ENCODE measurements at places on chromosomes 2 and 18. TPM values are rescaled to one million over a fixed set of nuclear protein-coding genes. Genes with fewer than 3 reads are reported as not detected.

The KIAA2012 gene
- not detected for total RNA-seq

- peak overlapping the region; percentile 88 for H3K27ac ChIP-seq
- no peak for DNase-seq
- H3K4me3 ChIP-seq, result no peak overlapping the region
These were observed 3.7 kb downstream of the ZFP36L2 start for GRCh38 chr2:43222475-43223309.

DNA sequence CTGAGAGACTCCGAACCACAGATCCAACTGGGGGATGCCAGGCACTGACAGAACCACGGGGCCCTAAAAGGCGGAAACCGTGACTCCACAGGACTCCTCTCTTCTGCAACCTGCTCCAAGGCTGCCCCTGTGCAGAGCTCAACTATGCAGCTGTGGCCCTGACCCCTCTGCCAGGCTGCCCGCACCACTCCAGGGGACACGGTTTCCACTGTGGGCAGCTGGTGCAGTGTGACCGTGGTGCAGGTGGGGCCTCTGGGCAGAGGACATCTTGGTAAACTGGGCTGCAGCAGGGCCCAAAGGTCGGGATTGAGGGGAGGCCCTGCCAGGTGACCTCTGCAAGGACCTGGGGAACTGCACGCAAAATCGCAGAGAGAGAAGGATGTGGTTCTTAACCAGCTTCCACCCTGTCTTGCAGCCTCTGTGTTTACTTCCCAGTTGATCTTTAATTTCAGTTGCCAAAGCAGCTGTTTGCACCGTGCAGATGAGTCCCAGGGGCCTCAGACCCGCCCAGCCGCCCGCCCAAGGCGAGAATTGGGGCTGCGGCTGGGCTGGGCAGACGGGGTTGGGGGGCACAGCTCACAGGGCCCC is 104.6 kb upstream of the CTDP1 start:
- no peaks in the 10 kb centered on the region for H3K27me3 ChIP-seq
- H3K27ac ChIP-seq, result no peak overlapping the region
- DNase-seq, result no peak
- no peak overlapping the region for H3K4me3 ChIP-seq
- H3K36me3 ChIP-seq, result no peaks in the 10 kb centered on the region

DNA sequence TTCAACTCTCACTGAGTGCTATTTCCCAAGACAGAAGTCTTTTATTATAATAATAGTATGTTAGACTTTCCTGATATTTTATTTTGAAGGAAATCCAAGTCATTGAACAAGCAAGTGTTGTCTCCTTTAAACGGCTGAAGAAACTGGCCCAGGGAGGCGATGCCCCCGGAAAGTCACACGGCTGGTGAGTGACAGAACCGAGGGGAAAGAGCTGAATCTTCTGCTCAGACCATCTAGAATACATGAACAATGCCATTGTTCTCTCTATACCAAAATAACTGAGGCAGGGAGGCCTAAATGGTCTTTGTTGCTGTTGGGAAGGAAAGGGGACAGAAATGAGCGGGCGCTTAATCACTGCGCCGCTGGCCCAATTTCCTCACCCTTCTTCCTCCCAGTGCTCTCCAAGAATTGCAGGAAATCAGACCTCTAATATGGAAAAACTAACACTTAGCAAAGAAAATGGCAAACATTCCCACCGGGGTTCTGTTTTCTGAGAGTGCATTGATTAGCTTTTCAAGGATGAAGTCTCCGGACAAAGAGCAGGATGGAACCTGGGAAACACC is 101.5 kb downstream of the KLF7 start:
- peaks cover 32% of the 10 kb centered on the region for H3K4me1 ChIP-seq
- peak; percentile 87 for DNase-seq
- H3K27me3 ChIP-seq, result no peaks in the 10 kb centered on the region
- no peak overlapping the region for H3K4me3 ChIP-seq
- peak overlapping the region; percentile 42 for H3K27ac ChIP-seq

DNA sequence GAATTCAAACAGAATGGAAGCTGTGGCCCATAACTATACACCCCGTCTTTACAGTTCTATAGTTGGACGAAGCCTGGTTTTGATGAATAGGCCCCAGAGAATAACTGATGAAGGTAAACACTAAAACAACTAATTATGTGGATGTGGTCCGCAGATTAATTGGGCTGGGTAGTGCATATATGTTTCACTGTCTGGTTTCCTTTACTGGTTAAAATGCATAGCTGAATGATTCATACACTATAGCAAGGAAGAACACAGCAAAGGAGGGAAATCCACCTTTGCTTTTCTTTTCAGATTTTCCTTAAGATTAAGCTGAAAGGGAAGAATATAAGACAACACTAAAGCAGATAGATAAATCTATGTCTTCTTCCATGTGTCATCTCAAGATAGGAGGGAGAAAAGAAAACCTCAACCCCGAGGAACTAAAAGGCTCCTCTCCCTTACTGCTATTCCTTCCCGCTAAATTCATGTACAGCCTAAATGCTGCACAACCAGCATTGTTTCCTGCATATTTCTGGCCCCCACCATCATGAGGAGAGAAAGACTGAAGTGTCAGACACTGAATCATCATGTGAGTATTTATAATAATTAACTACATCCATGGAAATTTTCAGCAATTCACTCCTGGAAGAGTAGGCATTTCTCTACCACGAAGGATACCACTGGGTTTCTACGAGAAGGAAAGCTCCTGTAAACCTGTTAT is 297.1 kb upstream of the CCDC68 start:
- H3K4me1 ChIP-seq, result peaks cover 37% of the 10 kb centered on the region
- H3K36me3 ChIP-seq, result peaks cover 32% of the 10 kb centered on the region
- H3K4me3 ChIP-seq, result no peak overlapping the region
- DNase-seq, result no peak
- no peaks in the 10 kb centered on the region for H3K27me3 ChIP-seq

All from endothelial cell of umbilical vein (primary cell).